ENCODE measurements at places on chromosomes 2 and 18.

DNA sequence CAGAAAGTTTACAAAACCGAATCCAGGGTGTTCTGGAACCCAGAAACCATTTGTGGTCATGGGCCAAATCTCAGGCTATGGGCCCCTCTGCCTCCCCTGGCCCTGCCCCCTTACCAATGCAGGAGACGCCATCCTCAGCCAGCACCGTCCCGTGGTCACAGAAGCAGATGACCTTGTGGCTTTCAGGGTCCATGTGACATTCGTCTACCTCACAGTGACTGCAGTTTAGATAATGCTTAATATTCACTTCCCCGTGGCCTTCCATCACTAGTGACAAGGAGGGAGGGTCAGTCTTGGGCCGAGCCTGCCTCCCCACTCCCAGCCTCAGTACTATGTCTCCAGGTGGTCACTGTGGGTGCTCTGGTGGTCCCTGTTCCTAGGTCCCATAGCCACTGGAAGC is 111.6 kb downstream of the CLIP4 start:
- DNase-seq: no peak

GRCh38 chr2:200253639-200254038 is 52.9 kb upstream of the SPATS2L start:
- peak; percentile 9 for DNase-seq

DNA sequence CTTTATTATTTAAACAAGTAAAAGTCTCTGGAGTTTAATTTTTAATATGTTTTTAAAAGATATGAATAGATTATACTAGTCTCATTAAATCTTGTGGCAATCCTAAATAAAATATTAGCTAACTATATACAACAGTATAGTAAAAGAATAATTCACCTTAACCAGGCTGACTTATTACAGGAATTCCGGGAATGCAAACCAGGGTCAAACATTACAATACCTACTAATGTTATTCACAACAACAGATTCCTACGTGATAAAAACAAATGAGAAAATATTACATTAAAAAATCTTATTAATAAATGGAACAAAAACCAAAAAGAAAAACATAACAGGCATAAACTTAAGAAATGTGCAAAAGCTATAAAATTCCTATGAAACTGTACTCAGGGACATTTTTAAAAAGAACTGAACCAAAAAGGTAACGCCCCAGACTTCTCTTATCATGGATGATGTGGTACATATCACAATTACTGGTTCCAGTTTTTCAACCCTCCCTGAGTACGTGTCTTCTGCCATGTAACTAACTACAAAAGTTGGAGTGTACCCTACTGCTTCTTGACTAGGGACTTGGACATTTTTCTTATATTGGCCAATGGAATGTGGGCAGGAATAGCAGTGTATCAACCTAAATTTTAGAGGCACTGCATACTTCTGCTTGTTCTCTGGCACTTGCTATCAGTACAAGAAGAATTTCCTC is 20.2 kb downstream of the TTC21B start:
- DNase-seq: peak; percentile 53

DNA sequence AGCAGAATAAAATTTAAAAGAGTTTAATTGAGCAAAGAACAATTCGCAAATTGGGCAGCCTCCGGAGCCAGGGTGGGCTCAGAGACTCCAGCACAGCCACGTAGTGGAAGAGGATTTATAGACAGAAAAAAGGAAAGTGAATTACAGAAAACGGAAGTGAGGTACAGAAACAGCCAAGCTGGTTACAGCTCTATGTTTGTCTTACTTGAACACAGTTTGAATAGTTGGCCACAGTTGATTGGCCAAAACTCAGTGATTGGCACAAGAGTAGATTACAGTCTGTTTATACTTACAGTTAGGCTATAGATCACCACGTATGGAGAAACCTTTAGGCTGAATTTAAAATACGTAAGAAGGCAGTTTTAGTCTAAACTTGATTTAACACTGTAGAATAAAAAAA is 78.8 kb upstream of the NEDD4L start:
- DNase-seq: no peak

DNA sequence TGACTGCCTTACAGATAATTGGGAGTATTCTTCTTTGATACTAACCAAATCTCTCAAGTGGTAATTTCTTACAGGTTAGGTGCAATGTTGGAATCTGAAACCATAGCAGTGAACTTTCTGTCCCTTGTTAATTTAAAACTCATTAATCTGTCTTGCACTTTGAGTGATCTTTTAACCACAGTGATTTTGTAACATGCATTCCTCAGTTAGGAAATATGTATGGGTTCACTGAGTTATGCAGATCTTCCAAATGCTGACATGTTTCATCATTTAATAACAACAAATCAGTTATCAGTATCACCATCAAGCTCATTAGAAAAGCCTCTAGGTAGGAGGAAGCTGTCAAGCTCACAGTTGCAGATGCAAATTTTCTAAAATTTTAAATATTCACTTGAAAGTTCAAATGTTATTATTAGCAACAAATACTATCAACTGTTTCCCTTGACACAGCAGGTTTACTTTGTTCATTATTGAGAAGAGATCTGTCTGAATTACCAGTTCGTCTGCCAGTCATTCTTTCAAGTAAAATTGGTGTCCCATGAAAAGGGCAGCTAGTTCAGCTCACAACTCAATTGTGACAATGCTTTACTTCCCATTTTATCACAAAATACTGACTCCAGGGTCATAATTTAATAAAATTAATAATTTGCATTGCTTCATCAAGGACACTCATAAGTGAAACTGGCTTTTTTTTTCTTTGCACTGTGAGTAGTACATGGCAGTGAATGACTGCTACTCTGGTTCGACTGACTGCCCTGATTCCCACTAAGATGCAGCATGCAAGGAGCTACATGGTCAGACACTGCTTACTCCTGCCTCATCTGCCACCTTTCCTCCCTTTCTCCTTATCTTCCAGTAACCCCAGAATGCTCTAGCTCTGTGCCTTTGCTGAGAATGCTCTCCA is 31.6 kb downstream of the SUCLG1 start:
- DNase-seq: peak; percentile 86

DNA sequence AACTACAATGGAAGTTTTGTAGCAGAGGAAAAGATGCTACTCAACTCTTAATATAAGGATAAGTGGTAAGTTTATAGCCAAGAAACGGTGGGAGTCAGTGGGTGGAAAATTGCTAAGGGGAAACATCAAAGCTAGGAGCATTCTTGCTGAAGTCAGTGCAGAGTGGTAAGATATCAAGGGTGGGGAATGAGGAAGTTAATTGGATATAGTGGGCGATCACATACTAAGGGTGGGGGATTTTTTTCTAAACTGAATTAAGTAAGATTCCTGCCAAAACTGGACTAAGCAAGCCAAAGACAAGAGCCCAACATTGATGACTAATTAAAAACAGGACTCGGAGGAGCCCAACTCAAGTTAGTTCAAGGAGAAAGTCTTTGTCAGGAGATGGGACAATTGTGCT is 525.4 kb downstream of the CCDC85A start:
- DNase-seq: no peak

GRCh38 chr2:161905389-161906046 is 168.5 kb downstream of the DPP4 start:
- peak; percentile 97 for DNase-seq

GRCh38 chr2:128374001-128374710 is 55.5 kb upstream of the HS6ST1 start:
- DNase-seq: peak; percentile 38

GRCh38 chr2:157327200-157327599 is 1.6 kb upstream of the ERMN start:
- DNase-seq: no peak

GRCh38 chr2:62074233-62074632 is 121.7 kb upstream of the B3GNT2 start:
- peak; percentile 53 for DNase-seq

- peak; percentile 23 for DNase-seq
These were observed 734.2 kb upstream of the CHAC2 start for GRCh38 chr2:53033411-53033810.

DNA sequence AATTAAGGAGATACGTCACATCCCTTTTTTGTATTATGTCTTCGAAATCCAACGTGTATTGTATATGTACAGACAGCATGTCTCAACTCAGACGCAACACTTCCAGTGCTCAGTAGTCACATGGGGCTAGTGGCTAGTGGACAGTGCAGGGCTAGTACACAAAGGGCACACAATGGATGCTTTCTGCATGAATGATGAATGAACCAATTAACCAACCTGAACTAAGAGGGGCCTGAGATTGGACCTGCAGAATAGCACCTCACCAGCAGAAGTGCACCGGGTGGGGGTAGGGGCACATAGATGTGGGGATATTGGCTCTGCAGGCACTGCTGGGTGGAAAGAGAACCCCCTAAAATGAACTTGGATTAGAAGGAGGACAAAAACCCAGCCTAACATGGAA is 20.7 kb downstream of the ST8SIA5 start:
- DNase-seq: no peak

GRCh38 chr2:10447300-10447894 is 730 bp downstream of the ODC1 start:
- peak; percentile 38 for DNase-seq

DNA sequence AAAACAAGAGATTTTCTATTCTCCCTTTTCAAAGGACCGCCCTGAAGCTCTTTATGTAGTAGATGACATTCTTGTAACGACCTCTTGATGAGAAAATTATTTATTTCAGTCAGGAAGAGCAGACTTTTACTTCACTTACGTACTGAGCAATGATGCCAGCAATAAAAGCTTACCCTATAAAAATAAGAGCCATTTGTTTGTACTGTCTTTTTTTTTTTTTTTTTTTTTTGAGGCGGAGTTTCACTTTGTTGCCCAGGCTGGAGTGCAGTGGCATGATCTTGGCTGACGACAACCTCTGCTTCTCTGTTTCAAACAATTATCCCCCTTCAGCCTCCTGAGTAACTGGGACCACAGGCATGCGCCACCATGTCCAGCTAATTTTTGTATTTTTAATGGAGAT is 39.2 kb downstream of the CRIM1 start:
- no peak for DNase-seq

DNA sequence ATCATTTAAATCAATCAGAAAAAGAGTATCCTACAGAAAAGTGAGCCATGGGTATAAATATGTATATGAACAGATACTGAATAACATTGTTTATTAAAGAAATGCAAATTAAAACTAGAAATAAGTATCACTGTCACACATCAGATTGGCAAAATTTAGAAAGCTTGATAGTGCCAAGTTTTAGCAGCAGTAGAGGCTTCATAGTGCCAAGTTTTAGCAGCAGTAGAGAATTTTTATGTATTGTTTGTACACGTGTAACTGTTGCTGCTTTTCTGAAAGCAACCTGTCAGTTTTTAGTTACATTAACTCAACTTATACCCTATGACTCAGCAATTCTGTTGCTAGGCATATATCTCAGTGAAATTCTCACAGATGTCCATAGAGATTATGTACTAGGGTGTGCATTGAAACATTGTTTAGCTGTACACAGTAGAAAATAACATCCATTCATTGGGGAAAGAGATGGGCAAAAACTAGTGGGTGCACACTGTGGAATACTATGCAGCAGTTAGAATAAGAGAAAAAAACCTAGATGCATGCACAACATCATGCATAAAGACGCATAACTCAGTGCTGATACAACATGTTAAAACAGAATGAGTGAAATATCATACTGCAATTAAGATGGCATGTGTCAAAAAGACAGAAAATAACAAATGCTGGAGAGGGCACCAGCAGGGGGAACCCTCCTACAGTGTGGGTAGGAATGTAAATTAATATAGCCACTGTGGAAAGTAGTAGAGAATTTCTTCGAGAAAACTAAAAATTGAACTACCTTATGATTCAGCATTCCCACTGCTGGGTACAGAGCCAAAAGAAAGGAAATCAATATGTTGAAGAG is 294.5 kb upstream of the NT5C1B start:
- DNase-seq: peak; percentile 15

GRCh38 chr2:240466579-240467148 is 31.2 kb downstream of the GPC1 start:
- no peak for DNase-seq

GRCh38 chr2:165114346-165114939 is 89.4 kb downstream of the SCN3A start:
- DNase-seq: peak; percentile 90

GRCh38 chr18:42517896-42518295 is 562.9 kb downstream of the PIK3C3 start:
- DNase-seq: peak; percentile 79

GRCh38 chr2:178920916-178921513 is 113.8 kb upstream of the TTN start:
- DNase-seq: no peak

- DNase-seq: peak; percentile 62
These were observed 10.9 kb downstream of the NHEJ1 start for GRCh38 chr2:219149667-219150066.

- no peak for DNase-seq
These were observed 193.9 kb downstream of the SMAD2 start for GRCh38 chr18:47736376-47737140.

GRCh38 chr2:25420820-25421237 is 79.1 kb upstream of the DNMT3A start:
- DNase-seq: no peak

DNA sequence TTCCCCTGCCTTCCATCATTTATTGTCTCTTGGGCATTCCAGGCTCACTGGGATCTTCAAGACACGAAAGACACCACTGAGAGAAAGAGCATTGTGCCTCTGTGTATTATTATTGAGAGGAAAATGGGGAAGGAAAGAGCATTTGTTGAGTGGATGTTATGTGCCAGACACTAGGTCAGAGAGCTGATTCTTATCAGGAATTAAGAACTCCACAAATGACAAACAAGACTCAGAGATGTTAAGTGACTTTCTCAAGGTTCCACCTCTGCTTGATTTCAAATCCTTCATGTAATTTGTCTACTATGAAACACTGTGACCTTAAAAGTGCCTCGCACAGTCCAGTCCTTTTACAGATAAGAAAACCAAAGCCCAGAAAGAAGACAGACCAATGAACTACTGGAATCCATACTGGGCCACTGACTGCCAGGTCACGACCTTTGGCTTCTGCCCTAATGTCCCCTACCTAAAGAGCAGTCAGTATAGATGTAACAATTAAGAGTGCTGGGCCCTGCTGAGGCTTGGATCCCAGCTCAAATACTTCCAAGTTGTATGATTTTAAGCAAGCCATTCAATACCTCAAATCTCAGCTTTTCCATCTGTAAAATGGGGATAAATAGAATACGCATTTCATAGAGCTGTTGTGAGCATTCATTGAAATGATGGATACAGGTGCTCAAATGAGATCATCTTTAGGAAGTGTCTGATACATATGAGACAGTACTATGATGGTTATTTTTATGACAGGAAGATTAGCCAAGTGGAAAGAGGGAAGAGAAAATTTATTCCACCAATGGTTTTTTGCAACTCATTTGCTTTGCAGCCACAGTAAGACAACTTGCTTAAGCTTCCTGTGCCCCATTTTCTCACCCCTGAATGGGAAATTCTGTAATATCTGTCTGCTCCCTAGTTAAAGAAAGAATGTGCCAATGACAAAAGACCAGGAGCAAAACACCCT is 10.9 kb downstream of the KLF7 start:
- DNase-seq: no peak
